A172 (cell line): ENCODE measurements at places on chromosomes 3 and 15. TPM values are rescaled to one million over a fixed set of nuclear protein-coding genes. Genes with fewer than 3 reads are reported as not detected.

Gene GHSR
- total RNA-seq = not detected in 2 replicates

DNA sequence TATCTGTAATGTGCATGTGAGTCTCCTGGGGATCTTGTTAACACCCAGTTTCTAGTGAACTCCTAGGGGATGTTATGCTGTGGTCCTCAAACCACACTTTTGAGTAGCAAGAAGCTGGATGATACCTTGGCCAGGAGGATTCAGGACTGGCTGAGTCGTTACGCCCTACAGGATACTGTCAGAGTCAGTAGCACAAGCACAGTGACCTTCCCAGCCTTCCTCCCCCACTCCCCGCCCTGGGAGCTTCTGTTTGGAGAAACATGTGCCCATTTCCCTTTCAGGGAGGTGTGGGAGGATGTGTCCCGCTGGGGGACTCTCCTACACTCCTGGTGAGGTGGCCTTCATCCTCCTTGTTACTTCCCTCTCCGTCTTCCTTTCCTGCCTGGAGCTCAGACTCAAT lies 76.4 kb upstream of the TRPM1 start:
- DNase-seq = no peak

DNA sequence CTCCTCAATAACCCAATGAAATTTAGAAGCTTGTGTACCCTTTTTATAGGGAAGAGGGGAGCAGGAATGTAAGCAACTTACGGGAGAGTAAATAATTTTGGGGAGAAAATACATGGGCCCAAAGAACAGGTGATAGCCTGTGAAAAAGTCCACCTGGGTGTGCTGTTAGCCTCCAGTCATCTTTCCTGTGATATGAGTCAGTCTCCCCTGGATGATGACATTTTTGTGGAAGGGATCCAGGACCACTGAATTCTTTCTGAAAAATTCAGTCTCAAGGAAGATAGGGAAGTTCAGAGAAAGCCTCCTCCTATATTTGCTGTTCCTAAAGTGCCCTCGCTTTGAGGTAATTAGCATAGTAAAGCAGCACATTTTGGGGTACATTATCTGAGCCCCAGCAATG lies 149.8 kb downstream of the SQOR start:
- DNase-seq = no peak

DNA sequence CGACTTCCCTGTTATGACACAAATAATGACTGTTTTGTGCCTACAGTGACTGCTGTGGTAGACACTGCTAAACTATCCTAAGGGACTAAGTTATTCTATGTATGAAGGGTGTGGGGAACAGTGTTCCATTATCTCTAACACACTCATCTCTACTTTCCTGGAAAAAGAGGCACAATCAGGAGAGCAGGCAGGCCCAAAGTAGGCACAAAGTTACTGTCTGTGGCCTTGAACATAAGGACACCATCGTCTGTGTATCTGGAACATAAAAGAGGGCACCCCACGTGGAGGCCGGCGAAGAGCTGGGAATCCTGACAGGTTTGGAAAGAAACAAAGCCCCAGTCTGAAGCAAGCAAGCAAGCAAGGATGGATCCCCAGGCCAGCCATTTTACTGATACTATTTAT lies 1.5 kb downstream of the ABCC5 start:
- DNase-seq = no peak

GRCh38 chr3:68256635-68257223 lies 602.3 kb upstream of the SUCLG2 start:
- DNase-seq = no peak
